Sigmoid colon (tissue), 7 donors: ENCODE measurements at places on chromosomes 3 and 15. TPM values are rescaled to one million over a fixed set of nuclear protein-coding genes. Genes with fewer than 3 reads are reported as not detected.
A peak's percentile ranks its signal among the peaks of the same experiment; 100 is the strongest.

DNA sequence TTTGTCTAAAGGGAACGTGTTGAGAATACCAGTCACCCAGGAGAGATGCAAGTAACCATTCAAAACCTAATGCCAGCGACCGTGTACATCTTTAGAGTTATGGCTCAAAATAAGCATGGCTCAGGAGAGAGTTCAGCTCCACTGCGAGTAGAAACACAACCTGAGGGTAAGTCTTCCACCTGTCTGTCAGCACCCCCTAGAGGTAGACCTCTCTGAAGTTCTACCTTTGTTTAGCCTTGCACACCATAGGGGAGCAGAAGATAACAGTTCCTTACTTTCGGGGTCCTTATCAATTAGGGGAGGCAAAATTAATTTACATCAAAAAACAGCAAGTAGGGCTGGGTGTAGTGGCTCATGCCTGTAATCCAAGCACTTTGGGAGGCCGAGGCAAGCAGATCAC is 124.4 kb downstream of the HCN4 start:
- no peak for DNase-seq

DNA sequence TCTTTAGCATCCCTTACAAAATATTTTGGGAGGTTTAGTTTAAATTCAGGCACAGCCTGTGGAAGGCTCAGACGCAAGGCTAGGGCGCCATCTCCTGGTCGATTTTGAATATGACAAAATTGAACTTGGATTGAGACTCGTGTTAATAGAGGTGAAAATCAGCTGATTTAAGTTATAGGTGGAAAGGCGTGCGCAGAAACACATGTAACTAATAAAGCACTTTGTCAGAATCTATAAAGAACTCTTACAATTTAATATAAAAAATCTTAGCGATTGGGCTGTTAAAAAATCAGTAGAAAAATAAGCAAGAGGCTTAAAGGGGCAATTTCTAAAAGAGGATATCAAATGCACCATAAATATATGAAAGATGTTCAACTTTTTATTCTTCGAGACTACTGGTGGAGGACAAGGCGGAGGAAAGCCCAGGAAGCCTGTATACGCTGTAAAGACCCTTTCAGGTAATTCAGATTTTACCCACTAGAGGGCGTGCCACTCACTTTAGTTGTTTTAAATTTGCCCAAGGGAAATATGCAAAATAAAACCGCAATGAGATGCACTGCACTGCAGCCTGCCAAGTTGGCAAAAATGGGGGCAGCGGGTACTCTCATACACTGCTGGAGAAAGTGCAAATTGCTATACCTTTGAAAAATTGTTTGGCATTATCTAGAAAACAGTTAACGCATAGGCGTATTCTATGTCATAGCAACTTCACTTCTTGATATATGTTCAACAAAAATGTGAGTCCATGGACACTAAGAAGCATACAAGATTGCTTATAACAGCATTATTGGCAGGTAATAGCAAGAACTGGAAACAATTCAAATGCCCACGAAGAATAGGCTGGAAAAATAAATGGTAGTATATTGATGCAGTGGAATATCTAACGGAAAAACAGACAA is 64.7 kb downstream of the SLC30A4 start:
- peak; percentile 78 for DNase-seq

GRCh38 chr3:184200825-184201224 is 14.8 kb downstream of the ABCF3 start:
- DNase-seq, result no peak

GRCh38 chr15:31216215-31216911 is 110.3 kb upstream of the KLF13 start:
- DNase-seq, result peak; percentile 95

GRCh38 chr3:128455786-128456748 is 10.6 kb downstream of the DNAJB8 start:
- DNase-seq, result no peak

- no peak for DNase-seq
These were observed 78.0 kb upstream of the SLC6A6 start for GRCh38 chr3:14324224-14324944.

- DNase-seq, result no peak
These were observed 79.5 kb upstream of the BHLHE40 start for GRCh38 chr3:4899710-4900109.

GRCh38 chr3:52405601-52406110 is 39.2 kb downstream of the SEMA3G start:
- peak; percentile 26 for DNase-seq

DNA sequence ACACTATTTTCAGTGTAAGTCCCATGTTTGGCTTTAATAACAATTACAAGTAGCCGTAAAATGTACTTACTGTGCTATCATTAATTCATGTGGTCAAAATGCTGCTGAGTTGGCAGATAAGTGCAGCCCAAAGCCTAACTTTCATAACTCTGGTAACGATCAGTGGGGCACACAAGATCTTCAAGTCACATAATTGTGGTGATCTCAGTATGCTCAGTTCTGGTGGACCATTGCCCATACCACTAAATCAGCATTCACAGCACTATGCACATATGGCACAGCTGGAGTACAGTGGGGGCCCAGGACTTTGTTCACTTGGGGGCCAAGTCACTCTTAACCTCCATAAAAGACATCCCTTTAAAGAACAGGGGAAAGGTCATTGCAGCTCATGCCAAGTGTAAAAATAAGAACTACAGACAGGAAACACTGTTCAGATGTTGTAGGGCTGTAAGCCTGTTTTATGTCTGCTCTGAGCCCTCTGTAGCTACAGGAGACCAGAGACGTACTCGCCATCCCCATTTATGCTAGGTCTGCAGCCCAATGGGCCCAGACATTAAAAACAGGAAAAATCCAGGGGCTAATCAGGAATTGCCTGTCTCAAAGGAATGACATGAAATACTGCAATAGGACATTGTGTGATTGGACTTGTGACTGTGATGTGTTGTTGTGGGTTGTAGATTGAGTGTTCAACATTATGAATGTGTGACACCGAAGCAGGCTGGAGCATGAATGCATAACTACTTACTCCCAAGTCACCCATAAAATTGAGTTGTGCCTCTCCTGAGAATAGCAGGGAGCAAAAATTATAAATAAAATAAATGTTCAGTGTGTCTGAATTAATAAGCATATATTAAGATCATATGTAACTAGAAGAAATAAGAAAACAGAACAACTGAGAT is 282.5 kb upstream of the EPHA3 start:
- DNase-seq, result no peak

DNA sequence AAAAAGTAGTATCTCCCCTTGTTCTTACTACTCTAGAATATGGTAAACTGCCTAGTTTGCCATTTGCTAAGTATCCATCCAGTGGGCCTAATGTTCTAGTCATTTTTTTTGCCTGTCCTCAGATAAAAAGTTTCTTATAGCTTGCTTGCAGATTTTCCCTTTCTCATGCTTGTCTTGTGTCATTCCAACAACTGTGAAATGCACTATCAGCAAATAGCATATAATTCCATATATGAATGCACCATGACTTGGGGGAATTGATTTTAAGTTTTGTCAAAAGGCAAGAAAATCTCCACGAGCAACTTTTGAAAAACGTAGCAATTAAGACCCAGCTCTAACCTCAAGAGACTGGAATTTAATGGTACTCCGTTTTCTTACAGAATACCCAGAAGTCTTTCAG is 286.2 kb upstream of the GPR149 start:
- no peak for DNase-seq

GRCh38 chr3:176927706-176928581 is 269.3 kb downstream of the TBL1XR1 start:
- no peak for DNase-seq

DNA sequence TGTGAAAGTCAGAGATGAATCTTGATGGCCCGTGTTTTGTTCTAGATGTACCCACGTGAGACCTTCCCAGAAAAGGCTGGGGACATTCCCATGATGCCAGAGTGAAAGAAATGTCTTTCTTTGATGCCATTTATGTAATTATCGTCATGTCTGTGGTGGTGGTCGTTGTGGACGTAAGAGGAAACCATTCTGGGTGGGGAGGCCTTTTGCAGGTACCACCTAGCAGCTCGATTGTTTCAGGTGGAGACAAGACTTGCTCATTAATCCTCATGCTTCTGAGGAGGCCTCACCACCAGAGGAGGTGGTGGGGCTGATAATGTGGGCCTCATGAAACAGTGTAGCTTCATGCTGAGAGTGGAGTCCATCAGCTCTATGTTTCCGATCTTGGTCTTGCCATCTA is 58.1 kb upstream of the USP3 start:
- no peak for DNase-seq

GRCh38 chr3:140051019-140051957 is 116.3 kb downstream of the CLSTN2 start:
- no peak for DNase-seq

- no peak for DNase-seq
These were observed 34.6 kb upstream of the ESYT3 start for GRCh38 chr3:138399766-138400165.

GRCh38 chr3:11476735-11477144 is 167.0 kb downstream of the VGLL4 start:
- no peak for DNase-seq

- no peak for DNase-seq
These were observed 9.2 kb downstream of the FAM162A start for GRCh38 chr3:122392868-122393844.

DNA sequence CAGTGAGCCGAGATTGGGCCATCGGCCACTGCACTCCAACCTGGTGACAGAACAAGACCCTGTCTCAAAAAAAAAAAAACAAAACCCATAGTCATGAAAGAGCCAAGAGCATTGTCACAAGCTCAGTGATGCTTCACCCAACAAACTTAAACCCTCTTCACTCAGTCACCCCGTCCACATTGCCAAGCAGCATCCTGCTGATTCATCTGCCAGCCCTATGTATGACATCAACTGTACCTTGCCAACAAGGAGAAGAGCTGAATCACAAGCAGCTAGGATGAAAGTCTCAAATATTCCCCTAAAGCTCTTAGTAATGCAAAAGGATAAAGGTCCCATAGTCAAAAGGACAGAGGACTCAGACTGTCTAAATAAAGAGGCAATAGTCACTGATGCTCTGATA is 90.0 kb downstream of the ANO10 start:
- DNase-seq, result no peak

DNA sequence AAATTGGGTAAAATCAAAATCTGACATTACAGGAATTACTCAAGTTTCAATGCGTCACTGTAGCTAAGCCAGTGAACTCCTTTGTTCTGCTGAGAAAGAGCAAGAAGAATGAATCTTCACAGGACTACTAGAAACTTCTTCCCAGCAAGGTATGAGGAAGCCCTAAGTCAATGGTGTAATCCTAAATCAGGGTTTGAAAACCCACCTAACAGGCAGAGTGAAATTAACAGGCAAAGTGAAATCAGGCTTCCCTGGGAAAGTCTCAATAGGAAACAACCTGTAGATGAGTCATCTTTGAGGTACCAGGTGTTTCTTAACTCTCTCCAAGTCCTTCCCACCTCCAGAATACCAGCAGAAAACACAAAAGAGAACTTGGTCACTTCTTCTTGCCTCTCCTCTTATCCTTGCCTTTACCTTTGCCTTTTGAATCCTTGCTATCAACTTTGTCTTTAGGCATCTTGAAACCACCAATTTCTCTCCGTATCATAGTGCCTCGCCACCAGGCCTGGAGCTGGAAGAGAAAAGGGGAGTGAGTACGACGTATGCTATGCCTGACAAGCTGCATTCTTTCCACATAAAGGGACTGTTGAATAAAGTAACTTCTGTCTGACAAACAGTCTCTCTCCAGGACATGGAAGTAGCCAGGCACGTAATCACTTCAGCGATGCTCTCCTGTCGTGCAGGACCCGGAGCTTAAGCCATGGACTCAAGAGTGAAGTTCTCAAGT is 60.6 kb upstream of the RPL35A start:
- no peak for DNase-seq

- DNase-seq, result no peak
These were observed 14.8 kb downstream of the GK5 start for GRCh38 chr3:142210608-142211007.

DNA sequence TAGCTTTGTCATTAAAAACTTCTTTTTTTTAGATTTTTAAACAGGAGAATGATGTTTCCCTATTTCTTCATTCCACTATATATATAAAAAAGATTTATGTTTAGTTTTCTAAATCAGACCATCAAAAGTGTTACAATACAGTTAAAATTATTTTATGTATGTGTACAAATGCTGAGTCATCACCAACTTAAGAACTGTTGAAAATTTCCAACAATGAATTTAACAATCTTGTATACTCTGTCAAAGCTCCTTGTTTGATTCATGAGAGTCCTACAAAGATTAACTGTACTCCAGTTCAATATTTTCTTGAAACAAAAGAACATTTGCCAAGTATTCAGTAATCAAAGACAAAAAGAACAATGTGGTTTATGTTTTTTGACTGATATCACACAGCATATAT is 82.0 kb downstream of the POLQ start:
- DNase-seq, result no peak

DNA sequence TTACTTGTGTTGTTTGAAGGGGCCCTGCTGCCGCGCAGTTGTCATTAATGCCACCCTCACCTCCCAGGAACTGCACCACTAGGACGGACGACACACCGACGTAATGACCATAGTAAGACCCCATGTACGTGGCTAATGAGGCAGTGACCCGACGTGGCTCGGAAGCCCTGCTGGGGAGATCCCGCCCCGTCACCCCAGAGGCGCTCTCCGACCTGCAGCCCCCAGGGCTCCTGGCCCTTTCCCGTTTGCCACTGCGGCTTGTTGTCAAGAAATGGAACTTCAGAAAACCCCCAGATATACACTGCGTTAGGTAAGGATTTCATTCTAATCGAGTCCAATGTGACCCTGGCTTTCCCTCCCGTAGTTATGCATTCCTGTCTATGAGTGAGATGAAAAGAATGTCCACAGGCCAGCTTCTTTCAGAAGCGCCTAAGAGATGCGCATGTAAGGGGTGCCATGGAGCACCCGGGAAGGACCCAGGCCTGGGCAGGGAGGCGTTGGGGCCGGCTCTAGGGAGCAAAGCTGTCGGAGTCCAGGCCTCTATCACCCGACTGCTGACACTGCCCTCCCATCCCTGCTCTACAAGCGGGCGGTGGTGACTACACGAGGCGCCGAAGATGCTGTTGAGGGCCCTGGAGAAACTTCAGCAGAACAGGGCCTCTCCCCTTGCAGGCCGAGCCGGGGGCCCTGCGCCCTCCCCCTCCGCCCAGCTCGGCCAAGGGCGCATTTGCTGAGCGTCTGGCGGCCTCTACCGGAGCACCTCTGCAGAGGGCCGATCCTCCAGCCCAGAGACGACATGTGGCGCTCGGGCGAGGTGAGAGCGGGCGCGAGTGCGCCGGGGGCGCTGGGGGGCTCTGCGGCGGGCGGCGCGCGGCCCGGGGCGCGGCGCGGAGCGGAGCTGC is at the start of gene GABRA5:
TSS of gene GABRA5 (plus strand) at position 765 of the 902 bp plus-strand sequence. CDS start 2,187 bp downstream, outside the sequence.
- no peak for DNase-seq

GRCh38 chr3:101676216-101676764 is 642 bp downstream of the ZBTB11 start:
- DNase-seq, result peak; percentile 97

GRCh38 chr15:73965094-73965757 is 26.9 kb downstream of the STOML1 start:
- DNase-seq, result peak; percentile 62

The SLC15A2 gene
- 0.82 TPM for total RNA-seq

The RASL12 gene
- 102 TPM for total RNA-seq

The TRAK1 gene
- 17.6 TPM for total RNA-seq

The CCDC32 gene
- 37.1 TPM for total RNA-seq

The GDPGP1 gene
- total RNA-seq, result 3.9 TPM

The MORC1 gene
- not detected for total RNA-seq

The RFTN1 gene
- 12.1 TPM for total RNA-seq

The DAZL gene
- 0.36 TPM for total RNA-seq

The PIF1 gene
- total RNA-seq, result 1.4 TPM
